CD4-positive, alpha-beta T cell treated with Interleukin-15 for 1 hour (primary cell): ENCODE measurements at places on chromosomes 16 and 17.
A peak's percentile ranks its signal among the peaks of the same experiment; 100 is the strongest.

- DNase-seq, result no peak
Observed at GRCh38 chr16:27945233-27945973, 118.1 kb downstream of the GSG1L start.

DNA sequence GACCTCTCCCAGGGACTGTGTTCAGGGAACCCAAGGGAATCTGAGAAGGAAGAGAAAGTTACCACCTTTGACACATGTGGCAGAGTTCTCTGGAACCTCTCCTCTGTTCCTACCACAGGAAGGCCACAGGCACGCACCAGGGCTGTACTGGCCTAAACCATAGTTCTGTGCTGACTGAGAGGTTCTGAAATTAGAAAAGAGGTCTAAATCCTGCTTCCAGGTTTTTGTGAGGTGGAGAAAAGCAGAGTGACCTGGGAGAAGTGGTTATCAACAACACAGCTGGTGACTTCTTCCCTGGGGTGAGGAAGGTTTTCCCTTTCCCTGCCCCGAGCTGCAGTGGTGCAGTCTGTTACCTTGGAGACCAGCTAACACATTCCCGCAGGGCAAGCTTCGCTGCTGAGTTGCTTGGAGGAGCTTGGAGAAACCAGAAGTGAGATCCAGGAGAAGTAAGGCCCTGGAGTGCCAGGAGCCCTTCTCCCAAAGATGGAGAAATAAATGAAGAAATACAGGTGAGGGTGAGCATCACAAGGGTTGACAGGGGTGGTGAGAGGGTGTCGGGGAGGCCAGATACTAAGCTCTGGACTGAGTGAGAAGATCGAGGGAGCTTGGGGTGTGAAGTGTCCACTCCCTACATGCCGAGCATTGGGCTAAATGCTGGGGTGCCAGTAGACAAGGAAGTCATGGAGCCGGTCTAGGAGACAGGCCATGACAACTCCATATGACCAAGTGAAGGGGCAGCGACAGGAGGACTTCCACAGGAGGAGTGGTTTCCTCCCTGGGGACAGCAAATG lies at the start of gene VWA3A:
VWA3A (plus strand) TSS at position 399 of the 791 bp plus-strand sequence; CDS start at position 496, 97 bp downstream.
- no peak for DNase-seq

DNA sequence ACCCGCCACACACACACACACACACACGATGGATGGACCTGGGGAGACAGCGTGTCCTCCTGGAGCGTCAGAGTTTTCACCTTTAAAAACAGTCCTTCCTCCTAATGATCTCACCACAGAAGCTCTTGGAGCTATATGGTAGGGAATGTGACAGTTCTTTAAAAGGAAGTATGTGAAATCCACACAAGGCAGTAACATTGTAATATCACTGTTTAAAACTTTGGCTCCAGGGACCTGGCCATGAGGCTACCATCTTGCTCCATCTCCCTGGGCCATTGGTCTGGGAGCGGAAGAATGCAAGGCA lies 302.4 kb downstream of the SOX9 start:
- no peak for DNase-seq

DNA sequence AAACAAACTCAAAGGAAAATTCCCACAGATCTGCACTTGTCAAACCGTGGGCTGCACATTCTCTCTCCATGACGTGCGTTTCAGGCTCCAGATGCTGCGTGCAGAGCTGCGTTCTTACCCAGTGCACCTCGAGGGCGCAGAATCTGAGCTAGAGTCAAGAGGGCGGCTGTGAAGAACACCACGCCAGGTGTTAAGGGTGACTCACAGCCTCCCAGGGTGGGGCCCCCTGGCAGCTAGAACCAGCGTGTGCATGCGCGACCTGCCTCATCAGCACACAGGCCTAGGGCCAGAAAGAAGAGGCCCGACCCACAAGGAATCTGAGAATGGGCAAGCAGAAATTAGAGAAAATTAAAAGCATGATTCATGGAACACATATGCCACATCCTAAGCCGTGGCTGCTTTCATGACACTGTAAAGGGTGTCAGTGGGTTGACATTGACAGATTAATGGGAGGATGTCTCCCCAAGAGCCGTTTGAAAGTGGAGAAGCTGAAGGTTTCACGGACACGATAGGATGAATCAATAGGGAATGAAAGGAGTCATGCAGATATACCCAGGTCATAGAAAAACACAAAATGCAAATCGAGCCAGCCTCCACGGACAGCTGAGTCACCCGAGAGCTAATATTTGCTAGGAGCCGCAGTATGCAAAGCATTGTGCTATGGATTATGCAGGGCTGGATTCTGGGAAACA lies 29.0 kb downstream of the MARCHF10 start:
- no peak for DNase-seq

- DNase-seq, result no peak
Observed at GRCh38 chr16:89049484-89050118, 44.1 kb upstream of the ACSF3 start.

- DNase-seq, result no peak
Observed at GRCh38 chr16:88058136-88058535, 106.9 kb downstream of the BANP start.

- no peak for DNase-seq
Observed at GRCh38 chr16:11570806-11571205, 15.9 kb downstream of the LITAF start.

- DNase-seq, result no peak
Observed at GRCh38 chr17:77200711-77201110, 59.9 kb downstream of the SEC14L1 start.

DNA sequence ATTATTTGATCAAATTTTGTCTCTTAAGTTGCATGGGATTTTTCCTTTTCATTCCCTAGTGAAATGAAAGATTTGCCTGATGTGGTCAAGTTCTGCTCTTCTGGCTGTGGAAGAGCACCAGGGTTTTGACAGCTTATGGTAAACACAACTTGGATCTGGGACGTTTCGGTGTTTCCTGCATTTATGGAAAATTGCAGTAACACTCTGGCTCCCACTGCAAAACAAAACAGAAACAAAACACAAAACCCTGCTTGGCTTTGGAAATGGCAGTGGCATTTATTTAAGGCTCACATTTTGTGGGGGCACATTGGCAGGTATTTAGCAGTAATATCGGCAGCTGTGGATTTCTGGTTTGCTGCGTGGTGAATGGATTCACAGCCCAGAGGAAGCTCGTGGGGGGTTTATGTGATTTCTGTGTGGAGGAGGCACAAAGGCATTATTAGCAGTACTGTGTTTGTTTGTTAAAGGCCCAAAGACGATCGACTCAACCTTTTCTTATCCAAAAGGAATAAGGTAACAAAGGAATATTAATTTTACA lies 377.8 kb downstream of the SNX29 start:
- no peak for DNase-seq

DNA sequence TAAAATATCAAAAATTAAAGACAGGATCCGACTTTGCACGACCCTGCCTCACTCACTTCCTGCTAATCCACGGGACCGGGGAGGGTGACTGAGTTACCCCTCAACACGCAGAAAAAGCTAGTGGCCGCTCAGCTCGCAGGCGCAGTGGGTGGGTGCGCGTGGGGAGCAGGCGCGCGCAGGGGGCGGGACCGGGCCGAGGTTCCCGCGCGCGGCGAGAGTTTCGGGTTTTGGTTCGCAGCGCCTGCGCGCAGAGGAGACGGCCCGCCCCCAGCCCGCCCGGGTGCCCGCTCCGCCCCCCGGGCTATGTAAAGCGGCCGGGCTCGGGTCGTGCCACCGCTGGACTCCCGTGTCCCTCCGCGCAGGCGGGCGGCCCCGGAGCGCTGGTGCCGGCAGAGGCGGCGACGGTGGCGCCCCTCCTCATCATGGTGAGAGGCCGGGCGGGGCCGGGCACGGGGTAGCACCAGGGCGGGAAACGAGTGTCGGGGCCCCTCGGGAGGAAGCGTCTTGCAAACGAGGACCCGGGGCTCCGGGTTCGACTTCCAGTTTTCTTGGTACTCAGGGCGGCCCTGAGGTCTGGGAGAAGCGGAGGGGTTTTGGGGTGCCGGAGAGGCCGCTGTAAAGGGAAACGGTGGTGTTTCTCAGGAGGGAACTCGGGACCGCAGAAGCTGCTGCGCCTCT lies at the start of gene CNP:
CNP (plus strand) TSS at position 333 of the 678 bp plus-strand sequence; CDS start at position 423, 90 bp downstream.
- DNase-seq, result peak; percentile 90

DNA sequence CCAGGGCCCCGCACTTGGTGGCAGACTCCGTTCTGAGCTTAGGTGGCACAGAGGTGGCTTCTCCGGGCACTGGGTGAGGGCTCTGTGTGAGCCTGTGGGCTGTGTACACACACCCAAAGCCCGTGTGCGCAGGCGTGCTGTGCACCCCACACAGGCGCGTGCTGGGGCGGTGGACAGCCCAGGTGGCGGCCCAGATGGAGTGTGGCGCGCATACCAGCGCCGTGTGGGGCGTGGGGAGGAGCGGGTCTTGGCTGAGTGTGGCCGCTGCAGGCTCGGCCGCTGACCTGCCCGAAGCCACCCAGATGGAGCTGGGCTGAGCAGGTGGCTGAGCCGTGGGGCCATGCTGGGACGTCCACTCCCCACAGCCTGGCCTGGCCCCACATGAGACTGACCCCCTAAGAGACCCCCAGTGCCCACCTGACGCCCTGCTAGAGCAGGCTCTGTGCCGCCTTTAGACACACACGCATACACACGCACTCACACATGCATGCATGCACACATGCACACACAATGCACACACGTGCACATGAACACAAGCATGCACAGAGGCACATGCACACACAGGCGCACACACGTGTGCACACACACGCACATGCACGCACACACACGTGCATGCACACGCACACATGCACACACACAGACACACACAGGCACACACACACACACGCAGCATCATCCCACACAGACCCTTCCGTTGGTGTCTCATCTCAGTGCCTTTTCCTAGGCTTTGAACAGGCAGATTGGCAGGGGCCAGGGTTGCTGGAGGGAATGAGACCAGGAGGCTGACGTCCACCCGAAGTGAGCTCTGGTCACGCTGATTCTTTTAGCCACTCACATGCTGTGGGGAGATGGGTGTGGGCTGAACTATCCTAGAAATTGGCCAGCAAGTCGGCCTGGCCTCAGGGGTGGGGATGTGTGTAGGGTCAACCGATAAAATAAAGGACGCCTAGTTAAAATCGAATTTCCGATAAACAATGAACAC lies 2.1 kb downstream of the PRR35 start:
- no peak for DNase-seq

GRCh38 chr17:51050291-51051033 lies 70.2 kb downstream of the SPAG9 start:
- no peak for DNase-seq

- DNase-seq, result no peak
Observed at GRCh38 chr17:29514792-29515191, 52.0 kb downstream of the ABHD15 start.

DNA sequence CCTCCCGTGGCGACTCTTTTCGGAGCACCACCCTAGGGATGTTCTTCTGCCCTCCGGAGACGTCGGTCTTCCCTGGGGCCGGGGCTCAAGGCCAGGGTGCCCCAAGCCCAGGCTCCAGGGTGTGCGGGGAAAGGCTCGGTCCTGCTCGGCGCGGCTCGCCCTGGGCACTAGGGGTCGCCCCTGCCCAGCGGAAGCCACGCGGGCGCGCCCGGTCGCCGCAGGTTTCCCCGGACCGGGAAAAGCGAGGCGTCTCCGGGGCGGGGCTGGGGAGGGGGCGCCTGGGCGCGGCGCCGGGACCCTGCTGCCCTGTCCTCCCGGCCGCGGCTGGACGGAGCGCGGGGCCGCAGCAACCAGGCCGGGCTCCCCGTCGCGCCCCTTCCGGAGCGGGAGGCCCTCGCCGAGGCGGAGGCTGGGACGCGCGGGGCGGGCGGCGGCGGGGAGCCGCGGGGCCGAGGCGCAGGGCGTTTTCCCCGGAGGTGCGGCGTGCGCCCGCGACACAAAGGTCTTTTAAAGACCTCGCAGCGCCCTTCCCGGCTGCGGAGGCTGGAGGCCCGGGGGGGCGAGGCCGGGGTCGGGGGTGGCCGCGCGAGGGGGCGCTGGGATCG lies 76.4 kb downstream of the MRC2 start:
- peak; percentile 69 for DNase-seq

DNA sequence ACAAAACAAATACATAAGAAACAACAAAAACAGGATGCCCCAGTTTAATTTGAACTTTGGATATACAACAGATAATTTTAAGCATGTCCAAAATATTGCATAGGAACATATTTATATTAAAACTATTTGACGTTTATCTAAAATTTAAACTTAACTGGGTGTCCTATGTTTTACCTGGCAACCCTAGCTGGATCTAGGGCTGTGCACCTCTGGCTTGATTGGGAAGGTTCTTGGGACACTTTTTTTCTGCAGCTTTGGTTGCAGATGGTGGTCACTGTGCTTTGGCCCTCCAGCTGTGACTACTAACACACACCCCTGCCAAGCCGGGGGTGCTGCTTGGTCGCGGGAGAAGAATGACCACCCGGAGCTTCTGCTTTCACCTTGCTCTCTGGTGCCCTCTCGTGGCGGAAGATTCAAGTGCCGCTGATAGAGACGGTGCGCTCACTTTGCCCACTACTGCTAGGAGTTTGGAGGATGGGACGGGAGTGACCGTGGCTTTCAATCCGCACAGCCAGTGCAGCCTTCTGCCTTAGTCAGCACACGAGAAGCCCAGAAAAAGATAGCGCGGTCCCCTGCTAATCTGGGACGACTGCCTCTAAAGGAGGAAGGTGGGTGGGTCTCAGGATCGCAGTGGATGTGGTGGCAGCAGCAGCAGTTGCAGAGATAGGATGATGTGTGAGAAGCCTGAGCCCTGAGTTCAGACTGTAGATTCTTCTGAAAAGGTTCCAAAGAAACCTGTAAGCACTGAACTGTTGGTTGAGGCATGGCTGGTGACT lies 6.7 kb downstream of the SPACA3 start:
- DNase-seq, result peak; percentile 41

GRCh38 chr17:19714542-19715411 lies 1.6 kb downstream of the SLC47A2 start:
- DNase-seq, result no peak

DNA sequence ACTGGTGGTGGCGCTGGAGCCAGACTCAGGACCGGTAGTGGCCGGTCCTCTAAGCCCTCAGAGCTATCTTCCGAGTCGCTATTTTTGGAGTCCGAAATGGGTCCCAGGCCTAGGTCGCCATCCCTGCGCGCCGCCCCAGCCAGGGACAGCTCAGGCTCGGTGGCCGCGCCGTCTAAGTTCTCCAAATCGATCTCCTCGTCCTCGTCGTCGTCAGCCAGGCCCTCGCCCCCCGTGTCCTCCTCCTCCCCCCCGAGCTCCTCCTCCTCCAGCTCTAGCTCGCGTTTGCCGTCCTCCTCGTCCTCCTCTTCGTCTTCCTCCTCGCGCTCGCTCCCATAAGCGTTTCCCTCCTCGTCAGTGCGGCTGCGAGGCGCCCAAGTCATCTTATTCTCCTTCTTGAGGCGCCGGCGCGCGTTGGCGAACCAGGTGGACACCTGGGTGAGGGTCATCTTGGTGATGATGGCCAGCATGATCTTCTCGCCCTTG lies 1.6 kb downstream of the IRX3 start:
- no peak for DNase-seq
